ENCODE measurements at places on chromosomes 11 and 22.

DNA sequence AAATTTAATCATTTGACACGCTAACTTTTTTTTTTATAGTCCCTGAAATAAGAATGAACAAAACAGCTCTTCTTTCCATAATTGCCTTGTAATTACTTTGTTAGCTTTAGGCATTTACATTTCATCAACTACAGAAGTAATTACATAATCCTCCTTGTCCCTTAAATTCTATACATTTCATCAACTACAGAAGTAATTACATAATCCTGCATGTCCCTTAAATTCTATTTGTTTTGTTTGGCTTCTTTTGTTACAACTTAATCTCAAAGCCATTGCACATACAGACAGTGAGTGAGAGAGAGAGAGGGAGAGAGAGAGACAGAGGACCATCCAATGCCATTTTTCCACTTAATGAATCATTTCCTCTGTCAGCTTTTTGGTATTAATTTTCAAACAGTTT, 873.2 kb downstream of the METTL15 start:
- DNase-seq: no peak

DNA sequence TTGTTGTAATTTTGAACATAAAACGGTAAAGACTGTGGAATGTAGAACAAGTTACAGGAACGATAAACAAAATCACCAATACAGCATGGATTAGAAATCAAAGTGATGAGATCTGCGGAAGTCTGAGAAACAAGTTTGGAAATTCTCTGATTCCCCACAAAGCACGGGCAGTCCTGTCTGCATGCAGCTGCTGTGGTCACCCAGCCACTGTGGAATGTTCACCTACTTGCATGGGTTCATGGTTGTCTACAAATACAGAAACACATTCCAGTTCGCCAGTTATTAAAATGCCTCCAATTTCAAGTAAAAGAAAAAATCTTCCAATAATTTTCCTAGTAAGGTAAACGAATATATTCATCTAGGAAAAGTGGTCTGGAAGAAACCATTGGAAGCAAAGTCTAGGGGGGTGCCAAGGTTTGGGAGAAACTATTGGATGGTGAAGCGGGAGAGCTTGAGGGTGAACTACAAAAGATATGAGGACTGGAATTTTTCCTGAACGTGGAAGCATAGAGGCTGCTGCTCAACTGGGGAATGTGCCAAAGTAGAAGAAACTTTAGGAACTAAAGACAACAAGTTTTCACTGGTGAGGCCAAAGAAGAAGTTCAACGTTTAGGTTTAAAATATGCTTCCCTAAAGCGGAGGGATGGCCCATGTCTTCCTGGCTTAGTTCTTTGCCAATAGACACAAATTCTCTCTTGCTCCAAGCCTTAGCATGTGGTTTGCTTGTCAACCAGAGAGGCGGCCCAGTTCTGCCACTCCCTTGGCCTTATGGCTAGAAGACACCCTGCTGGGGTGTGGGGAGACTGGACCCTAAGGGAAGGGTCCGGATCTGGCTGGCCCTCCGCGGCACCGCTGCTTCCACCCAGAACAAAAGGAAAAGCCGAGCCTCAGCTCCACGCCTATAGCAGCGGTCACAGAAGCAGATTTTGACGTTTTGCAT, 70.2 kb downstream of the CTTN start:
- no peak for DNase-seq

- DNase-seq: no peak
Observed at GRCh38 chr22:36966851-36967540, 52.3 kb downstream of the TST start.

- DNase-seq: no peak
Observed at GRCh38 chr22:31321421-31321820, 24.7 kb downstream of the PATZ1 start.

DNA sequence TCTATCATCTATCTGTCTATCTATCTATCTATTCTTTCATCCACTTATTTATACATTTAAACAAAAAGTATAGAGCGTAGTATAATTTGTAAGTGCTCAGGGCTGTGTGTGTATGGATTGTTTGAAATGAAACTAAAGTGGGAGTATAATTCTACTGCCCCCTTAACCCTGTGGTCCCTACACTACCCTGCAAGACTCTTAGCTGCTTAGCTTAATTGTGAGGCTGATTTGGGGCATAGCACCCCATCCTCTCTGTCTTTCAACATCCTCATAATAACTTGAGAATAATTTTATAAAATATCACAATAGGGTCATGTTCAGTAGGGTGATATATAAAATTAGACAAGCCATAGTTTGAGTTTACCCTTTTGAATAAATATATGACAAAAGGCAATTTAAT, 11.6 kb downstream of the OR51B4 start:
- no peak for DNase-seq

DNA sequence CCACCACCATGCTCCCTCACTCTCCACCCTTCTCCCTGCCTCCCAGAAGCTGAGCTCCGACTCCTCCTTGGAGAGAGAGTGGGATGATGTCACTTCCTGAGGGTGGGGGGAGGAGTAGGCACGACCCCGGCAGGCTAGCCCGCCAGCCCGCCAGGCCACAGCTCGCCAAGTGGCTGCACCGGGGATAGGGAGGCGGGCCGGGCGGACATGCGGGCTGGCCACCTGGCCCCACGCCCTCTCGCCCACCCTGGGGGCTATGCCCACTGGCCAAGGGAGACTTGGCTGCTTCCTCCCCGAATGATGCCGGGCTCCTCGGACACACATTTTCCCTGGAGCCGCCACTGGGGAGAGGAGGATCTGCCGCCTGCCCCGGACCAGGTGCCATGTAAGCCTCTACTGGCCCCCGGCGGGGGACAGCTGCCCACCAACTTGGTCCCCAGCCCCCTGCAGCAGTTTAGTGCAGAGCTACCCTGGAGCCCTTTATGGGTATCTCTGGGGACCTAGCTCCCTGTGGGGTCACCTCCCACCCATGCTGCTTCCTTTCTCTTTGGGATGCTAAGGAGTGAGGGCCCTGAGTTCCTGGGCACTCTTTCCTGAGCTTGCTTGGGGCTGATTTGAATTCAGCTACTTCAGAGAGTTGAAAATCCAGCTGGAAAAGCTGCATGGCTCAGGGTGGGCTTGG, 33.7 kb upstream of the MYRF start:
- DNase-seq: no peak

DNA sequence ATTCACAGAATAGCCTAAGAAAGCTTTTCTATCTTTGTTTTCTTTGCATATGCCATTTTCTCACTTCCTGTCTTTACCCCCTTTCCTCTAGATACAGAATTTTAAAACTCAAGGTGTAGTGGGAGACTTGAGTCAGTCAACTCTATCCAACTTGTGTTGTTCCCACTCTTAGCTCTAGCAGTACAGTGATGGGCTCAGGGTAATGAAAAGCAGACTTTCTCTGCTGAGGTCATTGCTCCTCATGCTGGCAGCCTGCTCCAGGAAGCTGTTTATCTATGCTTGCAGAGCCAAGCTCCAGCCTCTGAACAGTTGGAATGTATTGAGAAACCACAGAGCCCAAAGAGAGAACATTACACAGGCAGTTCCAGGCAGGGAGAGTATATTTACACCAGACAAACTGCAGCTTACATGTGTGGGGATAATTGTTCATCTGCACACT, 68.1 kb downstream of the CSTPP1 start:
- no peak for DNase-seq

- no peak for DNase-seq
Observed at GRCh38 chr22:19750507-19751490, 9.8 kb upstream of the TBX1 start.

DNA sequence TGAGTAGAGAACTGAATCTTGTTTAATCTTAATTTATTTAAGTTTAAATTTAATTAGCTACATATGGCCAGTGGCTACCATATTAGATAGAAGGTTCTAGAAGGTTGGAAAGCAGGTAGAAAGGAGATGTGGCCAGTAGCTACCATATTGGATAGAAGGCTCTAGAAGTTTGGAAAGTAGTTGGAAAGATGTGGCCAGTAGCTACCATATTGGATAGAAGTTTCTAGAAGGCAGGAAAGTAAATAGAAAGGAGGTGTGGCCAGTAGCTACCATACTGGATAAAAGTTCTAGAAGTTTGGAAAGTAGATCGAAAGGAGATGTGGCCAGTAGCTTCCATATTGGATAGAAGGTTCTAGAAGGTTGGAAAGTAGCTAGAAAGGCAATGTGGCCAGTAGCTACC, 2.2 kb downstream of the CRYBA4 start:
- DNase-seq: no peak

DNA sequence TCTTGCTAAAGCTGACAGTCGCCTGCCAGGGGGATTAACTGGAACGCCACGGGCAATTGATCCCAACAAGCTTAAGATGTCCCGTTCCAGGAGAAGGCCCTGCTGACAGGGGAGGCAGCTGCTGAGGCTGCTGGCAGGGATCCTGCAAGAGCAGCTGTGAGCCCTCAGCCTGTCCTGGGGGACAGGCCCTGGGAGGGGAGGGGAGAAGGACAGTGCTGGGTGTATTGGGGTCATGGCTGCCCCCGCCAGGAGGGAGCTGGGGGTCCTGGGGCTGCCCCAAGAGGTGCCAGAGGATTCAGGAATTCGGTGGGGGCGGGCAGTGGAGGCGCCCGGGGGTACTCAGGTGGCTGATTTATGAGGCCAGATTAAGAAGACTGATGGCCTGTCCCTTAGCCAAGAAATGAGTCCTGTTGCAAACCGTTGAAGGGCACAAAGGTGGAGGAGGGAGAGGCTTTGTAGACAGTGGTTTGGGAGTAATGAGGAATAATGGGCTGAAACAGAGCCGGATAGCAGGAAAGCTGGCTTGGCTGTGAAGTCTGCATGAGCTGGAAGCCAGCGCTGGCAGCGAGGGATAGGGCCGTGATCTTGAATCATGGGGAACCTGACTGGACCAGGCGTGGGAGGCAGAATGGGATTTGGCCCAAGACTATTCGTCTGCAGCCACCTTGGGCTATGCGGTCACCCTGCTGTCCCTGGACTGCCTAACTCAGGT, 133.5 kb downstream of the CACNA1I start:
- no peak for DNase-seq

DNA sequence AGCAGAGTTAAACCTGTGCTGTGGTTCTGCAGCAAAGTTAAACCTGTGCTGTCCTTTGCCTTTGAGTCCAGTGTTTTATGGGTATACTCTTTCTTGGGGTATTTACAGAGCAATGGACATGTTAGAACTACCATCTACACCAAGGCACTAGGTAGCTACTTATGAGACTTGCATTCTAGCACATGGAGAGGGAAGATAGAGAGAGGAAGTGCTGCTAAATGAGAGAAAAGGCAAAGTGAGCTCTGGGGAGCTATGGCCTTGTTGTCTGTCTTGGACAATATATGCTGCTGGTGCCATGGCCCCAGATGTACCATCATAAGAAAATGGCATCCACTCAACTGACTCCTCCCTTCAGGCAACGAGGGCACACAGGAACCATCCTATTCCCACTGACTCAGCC, 91.5 kb downstream of the SLC1A2 start:
- no peak for DNase-seq

GRCh38 chr22:17137170-17137569, 16.0 kb upstream of the TMEM121B start:
- no peak for DNase-seq

- DNase-seq: no peak
Observed at GRCh38 chr11:122327528-122327927, 211.5 kb upstream of the BLID start.

DNA sequence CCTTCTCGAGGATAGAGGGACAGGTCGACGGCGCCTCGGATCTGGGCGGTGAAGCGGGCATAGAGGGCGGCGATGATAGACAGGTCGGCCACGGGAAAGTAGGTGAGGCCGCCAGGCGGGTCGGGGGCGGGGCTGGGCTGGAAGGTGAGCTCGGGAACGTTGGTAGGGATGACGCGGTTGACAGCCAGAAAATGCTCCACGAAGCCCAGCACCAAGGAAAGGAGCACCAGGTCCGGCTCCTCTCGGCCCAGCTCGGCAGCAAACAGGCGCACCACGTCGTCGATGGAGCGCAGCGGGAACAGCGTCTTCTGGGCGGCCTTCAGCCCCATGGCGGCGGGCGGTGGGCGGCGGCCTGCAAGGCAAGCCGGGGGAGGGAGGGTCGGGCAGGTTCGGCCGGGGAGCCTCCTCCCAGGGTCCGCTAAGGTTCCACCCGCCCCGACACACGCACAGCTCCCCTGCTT, 540 bp downstream of the MEN1 start:
- DNase-seq: peak; percentile 53

DNA sequence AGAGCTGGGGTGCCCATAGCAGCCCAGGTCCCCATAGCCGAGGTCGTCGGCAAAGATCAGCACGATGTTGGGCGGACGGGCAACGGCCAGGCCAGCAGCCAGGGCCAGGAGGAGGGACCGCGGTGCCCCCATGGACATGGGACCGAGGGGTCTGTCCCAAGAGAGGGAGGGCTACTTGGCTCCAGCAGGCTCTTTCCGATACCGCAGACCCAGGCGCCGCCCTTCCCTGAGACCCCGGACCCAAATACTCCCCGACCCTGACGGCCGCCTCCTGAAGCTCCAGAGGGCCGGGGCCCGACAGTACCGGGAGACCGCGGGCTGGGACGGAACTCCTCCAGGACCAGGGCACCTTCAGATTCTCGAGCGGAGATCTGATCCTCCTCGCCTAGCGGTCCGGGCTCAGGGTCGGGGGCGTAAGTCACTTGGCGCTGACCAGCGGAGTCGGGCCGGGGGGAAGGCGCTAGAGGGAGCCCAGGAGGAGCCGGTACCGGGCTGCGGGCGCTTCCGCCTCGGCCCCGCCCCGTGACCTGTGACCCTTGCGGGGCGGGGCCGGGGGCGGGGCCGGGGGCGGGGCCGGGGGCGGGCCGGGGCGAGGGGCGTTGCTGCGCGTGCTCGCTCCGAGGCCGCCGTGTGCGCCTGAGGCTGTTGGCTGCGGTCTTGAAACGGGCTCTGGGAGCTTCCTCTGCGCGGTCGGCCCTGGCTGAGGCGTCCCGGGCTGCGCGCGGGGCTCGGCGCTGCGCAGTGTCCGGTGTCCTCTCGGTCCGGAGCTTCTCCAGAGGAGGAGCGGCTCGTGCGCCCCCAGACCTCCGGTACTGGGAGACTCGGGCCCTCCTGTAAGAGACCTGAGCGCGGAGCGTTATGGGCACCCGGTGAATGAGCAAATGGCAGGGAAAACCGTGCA, at the start of gene ARSA:
TSS of gene ARSA (minus strand) at position 511 of the 901 bp plus-strand sequence. CDS start at position 138, 373 bp downstream.
- peak; percentile 81 for DNase-seq

GRCh38 chr11:128587415-128587814, at the start of gene ETS1:
ETS1 (minus strand) TSS chr11:128587558; CDS start chr11:128573130, 14,428 bp downstream.
- no peak for DNase-seq

DNA sequence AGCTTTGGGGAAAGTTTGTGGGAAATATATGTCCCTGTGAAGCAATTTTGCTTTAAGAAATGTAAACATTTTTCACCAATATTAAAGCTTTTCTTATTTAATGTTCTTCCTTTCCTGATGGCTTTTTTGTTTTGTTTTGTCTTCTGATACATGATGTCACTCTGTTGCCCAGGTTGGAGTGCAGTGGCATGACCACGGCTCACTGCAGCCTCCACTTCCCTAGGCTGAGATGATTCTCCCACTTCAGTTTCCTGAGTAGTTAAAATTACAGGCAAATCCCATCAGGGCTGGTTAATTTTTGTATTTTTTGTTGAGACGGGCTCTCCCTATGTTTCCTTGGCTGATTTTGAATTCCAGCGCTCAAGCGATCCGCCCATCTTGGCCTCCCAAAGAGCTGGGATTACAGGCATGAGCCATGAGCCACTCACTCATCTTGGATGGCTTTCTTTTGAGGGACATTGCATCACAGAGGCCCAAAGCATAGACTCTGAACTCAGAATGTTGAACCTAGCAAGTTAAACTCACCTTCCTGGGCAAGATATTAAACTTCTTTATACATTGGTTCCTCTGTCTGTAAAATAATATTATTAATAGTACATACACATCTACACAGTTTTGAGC, 651 bp upstream of the CARD16 start:
- no peak for DNase-seq

Measured in stimulated activated naive CD4-positive, alpha-beta T cell (primary cell).